Posterior cingulate gyrus (tissue), 11 donors: ENCODE measurements at places on chromosomes 13 and 19.

DNA sequence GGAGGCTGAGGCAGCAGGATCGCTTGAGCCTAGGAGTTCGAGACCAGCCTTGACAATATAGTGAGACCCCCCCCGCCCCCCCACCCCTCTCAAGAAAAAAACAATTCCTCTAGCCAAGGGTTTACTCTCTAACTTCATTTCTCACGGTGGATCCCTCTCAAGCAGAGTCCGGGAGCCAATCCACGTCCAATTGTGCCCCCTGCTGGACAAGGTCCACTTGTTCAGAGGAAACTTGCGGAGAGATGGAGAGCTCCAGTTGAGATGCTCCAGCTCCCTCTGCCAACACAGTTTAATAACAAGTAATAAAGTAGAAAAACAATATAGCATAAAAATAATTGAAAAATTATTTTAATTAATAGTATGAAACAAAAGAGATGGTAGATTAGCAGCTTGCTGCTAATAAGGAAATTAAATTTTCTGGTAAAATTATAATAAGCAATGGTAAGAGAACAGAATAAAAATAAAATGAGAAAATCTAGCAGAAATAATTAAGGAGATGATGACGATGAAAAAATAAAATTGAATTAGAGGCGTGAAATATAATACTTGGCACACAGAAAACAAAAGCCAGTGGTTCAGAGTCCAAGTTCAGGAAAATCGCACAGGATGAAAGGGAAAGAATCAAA lies 14.5 kb upstream of the SIGLEC14 start:
- DNase-seq: peak; percentile 90

DNA sequence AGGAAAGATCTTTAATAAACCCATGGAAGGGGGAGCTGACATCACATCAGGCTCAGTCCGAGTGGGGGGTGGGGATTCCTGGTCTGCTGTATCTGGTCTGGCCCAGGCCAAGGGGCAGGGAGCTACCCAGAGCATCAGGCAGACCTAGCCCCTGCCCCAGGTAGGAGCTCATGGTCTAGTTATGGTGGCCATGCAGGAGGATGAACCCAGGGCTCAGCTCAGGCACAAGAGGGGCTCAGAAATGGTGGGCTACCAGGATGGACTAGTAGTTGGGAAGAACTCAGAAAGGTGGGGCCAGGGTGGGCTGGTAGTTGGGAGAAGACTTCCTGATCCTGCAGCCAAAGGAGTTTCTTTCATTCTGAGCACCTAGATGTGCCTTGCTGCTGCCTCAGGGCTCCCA lies 14.3 kb downstream of the VSTM2B start:
- DNase-seq: no peak

DNA sequence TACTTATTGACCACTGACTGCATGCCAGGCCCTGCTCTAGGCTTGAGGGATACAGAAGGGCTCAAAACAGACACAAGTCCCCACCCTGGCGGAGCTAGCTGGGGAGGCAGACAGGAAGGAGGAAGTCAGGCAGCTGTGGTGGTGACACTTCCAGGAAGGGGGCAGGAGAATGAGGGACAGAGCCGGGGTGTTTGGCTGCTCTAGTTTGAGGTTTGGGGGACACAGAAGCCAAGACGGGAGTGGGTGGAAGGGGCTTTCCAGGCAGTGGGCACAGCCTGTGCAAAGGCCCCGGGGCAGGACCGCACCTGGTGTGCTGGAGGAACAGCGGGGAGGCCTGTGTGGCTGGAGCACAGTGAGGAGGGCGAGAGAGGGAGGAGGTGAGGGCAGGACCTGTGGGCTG lies 4.0 kb downstream of the MRPL54 start:
- DNase-seq: no peak

DNA sequence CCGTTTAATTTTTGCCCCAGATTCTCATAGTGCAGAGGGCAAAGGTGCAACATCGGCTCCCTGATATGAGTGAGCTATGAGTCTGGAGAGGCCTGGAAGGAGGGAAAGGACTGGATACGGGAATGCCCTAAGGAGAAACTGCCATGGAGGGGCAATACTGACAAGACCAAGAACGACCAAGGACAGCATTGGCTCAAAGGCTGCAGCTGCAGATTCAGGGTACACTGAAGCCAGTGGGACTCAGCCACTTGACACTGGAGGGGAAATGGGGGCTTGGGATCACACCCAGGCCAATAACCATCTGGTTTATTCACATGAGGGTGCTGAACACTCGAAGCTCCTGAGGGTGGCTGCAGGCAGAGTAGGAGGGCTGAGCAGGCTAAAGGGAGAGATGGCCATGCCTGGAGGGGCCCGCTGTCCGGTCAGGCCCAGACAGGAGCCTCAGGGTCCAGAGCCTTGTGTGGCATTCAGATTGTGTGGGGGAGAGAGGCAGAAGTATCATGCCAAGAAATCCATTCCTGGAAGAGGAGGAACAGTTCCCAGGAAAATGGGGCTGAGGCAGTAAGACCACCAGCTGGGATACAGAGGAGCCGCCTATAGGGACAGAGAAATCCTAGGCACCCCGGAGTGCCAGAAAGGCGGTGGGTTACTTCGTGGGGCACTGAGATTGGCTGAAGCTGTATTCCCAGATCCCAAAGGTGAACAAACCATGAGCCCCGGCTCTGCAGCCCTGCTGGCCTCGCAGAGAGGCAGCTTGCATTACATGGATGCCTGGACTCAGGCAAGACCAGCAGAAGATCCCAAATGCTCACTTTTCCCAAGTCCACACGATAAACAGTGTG lies 20.7 kb downstream of the COL4A1 start:
- DNase-seq: no peak

GRCh38 chr13:25288966-25289365 lies 1.7 kb upstream of the MTMR6 start:
- no peak for DNase-seq

DNA sequence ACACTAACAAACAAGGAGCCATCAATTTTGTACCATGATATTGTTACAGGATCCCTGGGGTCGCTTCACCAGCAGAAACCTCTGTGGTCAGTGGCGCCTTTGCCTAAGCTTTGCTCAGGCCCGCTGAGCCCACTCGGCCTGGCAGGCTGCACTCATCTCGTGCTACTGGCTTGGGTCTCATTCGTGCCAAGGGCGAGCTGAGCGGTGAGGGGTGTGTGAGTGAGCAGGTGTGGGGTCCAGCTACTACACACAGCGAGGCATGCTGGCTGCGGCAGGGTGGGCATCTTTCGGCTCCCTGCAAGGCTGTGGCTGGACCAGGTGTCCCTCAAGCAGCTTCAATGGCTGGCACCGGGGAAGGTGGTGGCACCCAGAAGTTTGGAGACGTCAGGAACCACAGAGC lies 19.1 kb downstream of the CPB2 start:
- DNase-seq: peak; percentile 80

GRCh38 chr19:38831142-38831605 lies 420 bp downstream of the ECH1 start:
- DNase-seq: no peak

- peak; percentile 27 for DNase-seq
Observed at GRCh38 chr19:54201980-54202379, 1.3 kb downstream of the RPS9 start.

GRCh38 chr13:70960841-70961443 lies 852.7 kb upstream of the KLHL1 start:
- DNase-seq: no peak

DNA sequence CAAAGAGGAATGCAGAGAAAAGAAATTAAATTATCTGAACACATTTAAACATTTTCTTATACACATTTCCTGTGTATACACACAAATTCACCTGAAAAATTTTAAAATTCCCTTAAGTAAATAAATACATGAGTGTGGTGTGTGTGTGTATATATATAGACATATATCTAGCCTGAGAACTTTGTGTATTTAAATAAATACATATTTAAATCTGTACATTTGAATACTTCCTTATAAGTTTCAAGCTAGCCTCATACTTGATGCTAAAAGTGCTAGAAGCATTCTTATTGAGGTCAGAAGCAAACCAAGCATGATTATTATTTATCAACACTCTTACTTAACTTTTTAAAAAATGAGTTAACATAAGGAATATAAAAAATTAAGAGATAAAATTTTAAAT lies 260.7 kb downstream of the NHLRC3 start:
- DNase-seq: no peak

- no peak for DNase-seq
Observed at GRCh38 chr13:73901324-73902068, 232.7 kb downstream of the KLF12 start.

- DNase-seq: no peak
Observed at GRCh38 chr19:23436944-23437343, 41.7 kb upstream of the ZNF91 start.

GRCh38 chr19:15144046-15144646 lies 36.9 kb downstream of the SYDE1 start:
- DNase-seq: no peak

DNA sequence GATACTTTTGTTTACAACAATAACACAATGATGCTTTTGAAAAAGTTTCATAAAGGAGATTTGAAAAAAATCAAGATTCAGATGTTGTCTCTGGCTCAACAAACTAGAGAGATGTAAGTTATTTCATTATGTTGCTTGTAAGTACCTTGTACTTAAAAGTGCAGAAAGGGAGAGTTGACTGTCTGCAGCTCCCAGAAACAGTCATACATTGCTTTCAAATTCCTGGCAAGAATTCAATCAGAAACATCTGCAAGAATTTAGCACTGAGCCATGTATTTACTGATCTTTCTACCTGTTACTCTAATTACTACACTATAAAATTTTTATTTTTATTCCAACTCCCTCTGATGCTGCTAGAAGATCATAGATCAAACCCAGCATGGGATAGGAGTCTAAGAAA lies 1261.3 kb upstream of the SPRY2 start:
- DNase-seq: no peak

DNA sequence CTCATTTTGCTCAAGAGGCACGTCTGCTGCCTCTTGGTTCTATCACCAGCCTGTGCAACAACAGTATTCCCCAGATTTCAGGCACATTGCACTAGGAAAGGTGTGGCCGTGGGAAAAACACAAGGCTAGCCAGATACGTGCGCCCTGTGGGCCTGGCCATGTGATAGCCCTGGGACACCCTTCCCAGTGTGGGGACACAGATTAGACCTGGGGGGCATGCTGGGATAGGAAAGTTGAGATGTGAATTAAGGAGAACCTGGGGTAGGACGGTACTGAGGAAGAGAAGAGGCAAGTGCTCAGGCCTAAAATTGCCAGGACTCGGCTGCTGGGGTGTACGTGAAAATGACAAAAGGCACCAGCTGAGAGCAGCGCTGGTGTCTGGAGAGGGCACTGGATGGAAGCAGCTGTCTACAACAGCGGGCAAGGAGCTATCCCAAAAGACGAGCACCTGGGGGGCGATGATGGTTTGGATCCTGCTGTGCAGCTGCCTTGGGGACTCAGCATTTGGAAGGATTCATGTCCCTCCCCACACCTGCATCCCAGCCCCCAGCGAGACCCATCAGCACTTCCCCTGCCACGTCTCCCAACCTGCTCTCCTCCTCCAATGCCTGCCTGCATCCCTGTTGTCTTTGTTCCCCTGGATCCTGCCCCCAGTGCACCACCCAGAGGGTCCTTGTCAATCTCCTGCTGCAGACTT lies 54.3 kb downstream of the GGACT start:
- DNase-seq: no peak

DNA sequence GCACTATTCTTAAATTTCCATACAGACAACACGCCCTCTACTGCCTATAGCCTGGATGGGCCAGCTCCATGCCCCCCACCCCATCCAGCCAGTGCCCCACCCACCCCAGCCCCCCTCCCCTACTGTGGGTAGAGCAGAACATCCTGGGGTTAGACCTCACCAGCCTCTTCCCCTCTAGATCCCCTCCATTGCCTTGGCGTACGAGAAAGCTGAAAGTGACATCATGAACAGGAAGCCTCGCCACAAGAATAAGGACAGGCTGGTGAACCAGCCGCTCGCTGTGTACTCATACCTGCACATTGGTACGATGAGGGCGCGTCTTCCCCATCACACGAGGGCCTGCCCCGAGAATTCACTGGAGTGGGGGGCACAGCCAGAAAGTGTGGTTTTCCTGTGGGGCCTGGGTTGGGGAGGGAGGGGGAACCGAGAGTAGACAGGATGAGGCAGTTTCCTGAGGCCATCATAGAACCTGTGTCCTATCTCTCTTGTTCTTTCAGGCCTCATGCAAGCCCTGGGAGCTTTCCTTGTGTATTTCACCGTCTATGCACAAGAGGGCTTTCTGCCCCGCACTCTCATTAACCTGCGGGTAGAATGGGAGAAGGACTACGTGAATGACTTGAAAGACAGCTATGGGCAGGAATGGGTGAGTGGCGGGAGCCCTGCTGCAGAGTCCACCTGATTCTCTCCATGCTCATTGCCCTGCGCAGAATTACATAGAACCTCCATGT lies 29.1 kb downstream of the ATP12A start:
- DNase-seq: no peak

- DNase-seq: no peak
Observed at GRCh38 chr19:4969292-4969771, 419 bp downstream of the KDM4B start.

- DNase-seq: no peak
Observed at GRCh38 chr19:48169578-48169938, 586 bp downstream of the LIG1 start.

GRCh38 chr19:33458807-33459206 lies 62.8 kb downstream of the PEPD start:
- no peak for DNase-seq

DNA sequence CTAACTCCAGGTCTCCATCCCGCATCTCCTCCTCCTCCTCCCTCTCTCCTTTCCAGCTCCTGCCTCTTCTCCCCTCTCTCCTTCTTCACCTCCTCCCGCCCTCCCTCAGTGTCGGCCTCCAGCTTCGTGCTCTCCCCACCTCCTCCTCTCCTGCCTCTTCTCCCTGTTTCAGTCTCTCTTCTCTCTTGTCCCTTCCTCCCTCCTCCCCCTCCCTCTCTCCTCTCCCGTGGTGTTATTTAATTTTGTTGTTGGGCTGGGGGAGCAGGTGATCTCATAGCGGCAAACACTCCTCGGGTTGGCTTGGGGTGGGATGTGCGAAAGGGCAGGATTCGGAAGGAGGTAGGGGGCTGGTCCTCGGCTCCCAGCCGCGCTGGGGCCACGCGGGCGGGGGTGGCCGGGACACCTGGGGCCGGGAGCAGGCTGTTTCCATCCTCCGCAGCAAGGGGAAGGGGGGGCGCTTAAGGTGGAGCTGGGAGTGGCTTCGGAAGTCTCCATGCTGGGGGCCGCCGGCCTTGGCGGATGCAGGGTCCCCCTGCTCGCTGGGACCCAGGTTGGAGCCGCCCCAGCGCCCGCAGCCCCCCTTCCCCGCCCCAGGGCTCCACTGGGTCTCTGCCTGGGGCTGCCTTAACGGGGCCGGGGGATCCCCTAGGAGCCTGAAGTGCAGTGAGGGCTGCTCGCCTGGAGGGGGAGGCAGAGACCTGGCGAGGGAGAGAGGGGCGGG lies at the start of gene CA11:
CA11 (minus strand) TSS at position 187 of the 721 bp plus-strand sequence. CDS start 555 bp downstream, outside the sequence.
- peak; percentile 82 for DNase-seq

DNA sequence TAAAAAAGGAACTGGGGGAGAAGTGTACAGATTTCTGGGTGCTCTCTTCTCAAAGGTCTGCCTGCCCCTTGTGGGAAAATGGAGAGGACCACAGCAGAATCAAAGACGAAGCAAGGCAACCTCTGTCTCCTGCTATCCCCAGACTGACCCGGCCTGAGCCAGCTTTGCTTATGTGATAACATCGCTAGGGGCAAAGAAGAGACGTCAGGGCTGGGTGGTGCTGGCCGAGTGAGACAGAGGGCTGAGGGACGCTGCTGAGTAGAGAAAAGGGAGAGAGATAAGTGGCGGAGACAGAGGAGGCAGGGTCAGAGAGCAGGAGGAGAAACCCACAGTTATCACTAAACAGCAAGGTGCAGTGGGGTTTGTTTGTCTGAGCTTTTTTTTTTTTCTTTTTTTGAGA lies 4.6 kb upstream of the MUC16 start:
- DNase-seq: peak; percentile 18

- DNase-seq: no peak
Observed at GRCh38 chr13:81224209-81224833, 883.4 kb upstream of the SPRY2 start.

- DNase-seq: no peak
Observed at GRCh38 chr13:73616861-73617260, 517.3 kb downstream of the KLF12 start.
